ENCODE measurements at places on chromosomes 1 and 21.
A peak's percentile ranks its signal among the peaks of the same experiment; 100 is the strongest.

DNA sequence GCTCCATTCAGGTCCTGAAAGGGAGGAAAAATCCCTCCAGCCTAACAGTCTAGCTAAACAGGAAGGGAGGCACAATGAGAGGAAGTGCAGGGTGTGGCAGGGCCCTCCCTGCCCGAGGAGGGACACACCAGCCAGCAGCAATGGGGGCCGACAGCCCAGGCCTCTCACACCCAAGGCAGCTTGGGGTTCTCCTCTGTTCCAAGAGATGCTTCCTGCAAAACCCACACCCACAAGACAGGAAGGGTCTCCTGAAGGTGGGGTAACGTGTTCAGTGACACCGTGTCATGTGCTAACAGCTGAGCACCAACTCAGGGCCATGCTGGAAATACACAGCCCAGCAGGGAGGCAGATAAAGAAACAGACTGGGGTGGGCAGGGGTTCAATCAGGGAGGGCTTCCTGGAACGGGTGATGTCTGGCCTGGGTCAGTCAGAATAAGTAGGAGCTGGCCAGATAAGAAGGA lies 10.2 kb downstream of the ECE1 start:
- no peak for DNase-seq

GRCh38 chr1:110309139-110309538 lies 30.0 kb upstream of the RBM15 start:
- DNase-seq, result no peak

DNA sequence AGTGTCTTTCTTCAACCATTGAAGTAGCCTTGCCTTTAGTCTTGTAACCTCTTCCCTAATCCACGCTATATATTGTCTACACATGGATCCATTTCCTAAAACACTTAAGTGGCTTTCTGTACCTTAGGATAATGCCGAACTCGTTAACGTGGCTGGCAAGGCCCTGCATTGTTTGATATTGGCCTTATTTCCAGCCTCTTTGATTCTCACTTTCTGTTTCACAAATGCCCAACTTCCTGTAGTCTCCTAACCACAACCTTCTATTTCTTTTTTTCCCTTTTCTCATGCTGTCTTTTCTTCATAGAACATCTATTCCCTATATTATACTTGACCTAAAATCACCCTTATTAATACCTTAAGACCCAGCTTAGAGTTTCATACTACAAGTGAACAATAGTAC lies 536.0 kb downstream of the LMO4 start:
- peak; percentile 5 for DNase-seq

GRCh38 chr1:22953057-22953739 lies 19.5 kb downstream of the LACTBL1 start:
- no peak for DNase-seq

- DNase-seq, result no peak
Observed at GRCh38 chr1:182476625-182477024, 26.7 kb downstream of the RGSL1 start.

DNA sequence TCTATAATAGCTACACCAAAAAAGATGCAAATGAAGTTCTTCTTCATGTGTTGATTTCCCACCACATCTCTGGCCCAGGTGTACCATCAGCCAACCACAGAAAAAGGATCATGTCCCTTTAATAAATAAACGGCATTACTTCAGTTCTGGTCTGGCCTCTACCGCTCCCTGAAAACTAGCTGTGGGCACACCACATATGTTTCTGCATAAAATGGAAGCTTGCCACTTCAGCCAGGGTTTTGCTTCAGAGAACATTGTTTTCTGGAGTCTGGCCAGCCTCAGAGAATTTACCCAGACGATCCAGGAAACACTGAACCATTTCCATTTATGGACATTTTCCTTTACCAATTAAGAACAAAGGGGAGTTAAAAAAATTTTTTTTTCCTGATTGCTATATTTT lies 5.8 kb upstream of the LAMC2 start:
- no peak for DNase-seq

- DNase-seq, result no peak
Observed at GRCh38 chr1:235651170-235651806, 1.7 kb upstream of the GNG4 start.
